Muscle of leg (tissue), 16 donors: ENCODE measurements at places on chromosomes 1 and 21. TPM values are rescaled to one million over a fixed set of nuclear protein-coding genes. Genes with fewer than 3 reads are reported as not detected.
A peak's percentile ranks its signal among the peaks of the same experiment; 100 is the strongest.

GRCh38 chr1:205772607-205773032 lies 2.7 kb downstream of the RAB29 start:
- no peak for DNase-seq

GRCh38 chr1:38746402-38746935 lies 113.1 kb downstream of the RRAGC start:
- no peak for DNase-seq

GRCh38 chr1:222266223-222267196 lies 281.4 kb downstream of the HHIPL2 start:
- DNase-seq: peak; percentile 7

Gene OVAAL
- not detected for polyA plus RNA-seq

DNA sequence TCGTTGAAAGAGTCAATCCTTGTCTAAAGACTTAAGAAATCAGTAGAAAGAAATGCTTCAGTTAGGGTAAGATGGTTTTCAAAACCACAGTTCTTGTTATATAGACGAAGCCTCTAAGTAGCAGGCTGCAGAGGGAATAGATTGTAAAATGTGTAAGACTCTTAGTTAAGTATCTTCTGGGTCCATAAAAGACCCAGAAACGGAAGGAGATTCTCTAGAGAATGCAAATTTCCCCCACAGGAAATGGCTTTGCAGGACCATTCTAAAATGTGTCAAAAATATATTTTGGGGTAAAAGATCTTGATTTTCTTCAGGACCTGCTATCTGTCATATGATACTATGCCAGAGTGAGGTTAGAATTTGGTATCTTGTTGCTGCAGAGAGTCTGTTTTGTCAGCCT lies 13.4 kb downstream of the OR2T1 start:
- no peak for DNase-seq
